ENCODE measurements at places on chromosomes 11 and 22. TPM values are rescaled to one million over a fixed set of nuclear protein-coding genes. Genes with fewer than 3 reads are reported as not detected.

Gene DDI1
- total RNA-seq = not detected

Gene KIRREL3
- 0.15 TPM for total RNA-seq

Gene ANKK1
- not detected for total RNA-seq

Gene CLDN5
- 0.50 TPM for total RNA-seq

Gene POU2AF2
- total RNA-seq = not detected

Gene VWCE
- 1.3 TPM for total RNA-seq

Gene NPTXR
- total RNA-seq = 0.59 TPM

Gene PGA4
- total RNA-seq = 0.17 TPM
